Esophagus squamous epithelium (tissue), 5 donors: ENCODE measurements at places on chromosomes 3 and 15.

- DNase-seq: no peak
Measured at GRCh38 chr3:60594025-60594424, 657.2 kb downstream of the FHIT start.

DNA sequence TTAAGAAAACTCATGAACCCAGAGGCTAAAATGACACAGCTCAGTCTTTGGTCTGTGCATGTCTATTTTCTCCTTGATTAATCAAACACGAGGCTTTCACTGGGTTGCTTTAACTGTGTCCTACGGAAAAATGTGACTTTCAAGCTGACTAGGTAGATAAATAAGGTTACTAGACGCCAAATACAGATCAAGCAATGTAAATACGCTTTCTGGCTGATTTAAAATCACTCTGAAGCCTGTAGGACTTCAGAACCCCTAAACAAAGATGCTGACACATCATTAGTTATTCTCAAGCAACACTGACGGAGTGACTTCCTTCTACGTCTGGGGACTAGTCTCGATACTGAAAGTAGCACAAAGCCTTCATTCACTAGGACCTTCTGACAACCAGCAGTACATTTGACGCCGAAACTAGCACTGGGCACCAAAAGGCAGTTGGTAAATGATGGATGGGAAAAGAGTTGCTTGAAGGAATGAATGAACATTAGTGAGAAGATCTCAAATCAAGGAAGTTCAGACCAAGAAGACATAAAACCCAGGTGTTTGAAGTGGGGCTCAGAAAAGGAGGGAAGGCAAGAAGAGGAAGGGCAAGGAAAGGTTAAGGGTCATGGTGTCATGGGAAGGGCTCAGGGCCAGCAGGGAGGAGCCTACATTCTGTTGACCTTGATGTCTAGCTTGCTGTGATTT lies 67.1 kb upstream of the CDV3 start:
- DNase-seq: no peak

DNA sequence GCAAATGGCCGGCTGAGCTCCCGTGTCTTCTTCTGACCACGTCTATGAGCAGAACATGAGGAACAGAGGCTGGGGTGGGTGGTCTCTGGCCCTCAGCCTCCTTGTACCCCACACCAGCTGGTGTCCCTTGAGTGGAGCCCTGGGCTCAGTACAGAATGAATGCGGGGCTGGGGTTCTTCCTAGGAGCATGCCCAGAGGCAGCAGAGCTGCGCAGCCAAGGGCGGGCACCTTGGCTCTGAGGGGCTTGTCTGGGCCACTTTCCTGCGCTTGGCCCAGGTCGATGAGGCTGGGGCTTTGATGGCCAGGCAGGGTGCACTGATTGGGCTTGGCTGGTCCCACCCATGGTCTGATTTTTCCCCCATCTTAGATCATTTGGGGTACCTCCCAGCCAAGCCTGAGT lies 6.4 kb downstream of the SCN5A start:
- no peak for DNase-seq

DNA sequence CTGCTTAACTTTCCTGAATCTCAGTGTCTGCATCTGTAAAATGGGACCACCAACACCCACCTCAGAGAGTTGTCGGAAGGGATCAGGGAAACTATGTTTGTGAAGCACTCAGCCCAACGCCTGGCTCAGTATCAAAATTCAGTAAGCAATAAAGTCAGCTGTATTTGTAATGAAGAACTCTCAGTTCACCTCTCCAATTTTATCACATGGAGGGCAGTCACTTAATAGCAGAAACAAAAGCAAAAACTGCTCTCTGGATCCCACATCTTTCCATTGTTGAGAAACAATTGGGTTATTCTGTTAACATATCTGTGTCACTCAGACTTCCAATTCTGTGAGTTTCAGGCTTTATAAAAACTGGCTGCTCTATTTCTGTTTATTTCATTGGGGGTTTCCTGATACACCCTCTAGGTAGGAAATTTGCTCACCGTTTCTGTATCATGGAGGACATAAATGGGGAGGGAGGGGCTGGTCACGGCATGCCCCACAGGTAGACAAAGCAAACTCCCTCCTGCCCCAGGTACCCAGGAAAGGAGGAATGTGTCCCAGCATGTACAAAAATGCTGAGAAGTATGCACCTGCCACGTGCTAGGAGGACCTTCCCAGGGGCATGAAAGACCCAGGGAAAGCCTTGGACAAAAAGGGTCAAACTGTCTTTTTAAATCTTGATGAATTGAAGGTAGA lies 81.4 kb upstream of the LMOD3 start:
- DNase-seq: no peak

- DNase-seq: no peak
Measured at GRCh38 chr3:112637700-112638099, 3.2 kb downstream of the CCDC80 start.

GRCh38 chr15:40245666-40246450 lies 7.0 kb downstream of the PAK6 start:
- DNase-seq: no peak

- no peak for DNase-seq
Measured at GRCh38 chr3:126340081-126340511, 17.1 kb downstream of the KLF15 start.
